Erythroblast (primary cell): ENCODE measurements at places on chromosomes 3 and 15.
A peak's percentile ranks its signal among the peaks of the same experiment; 100 is the strongest.

DNA sequence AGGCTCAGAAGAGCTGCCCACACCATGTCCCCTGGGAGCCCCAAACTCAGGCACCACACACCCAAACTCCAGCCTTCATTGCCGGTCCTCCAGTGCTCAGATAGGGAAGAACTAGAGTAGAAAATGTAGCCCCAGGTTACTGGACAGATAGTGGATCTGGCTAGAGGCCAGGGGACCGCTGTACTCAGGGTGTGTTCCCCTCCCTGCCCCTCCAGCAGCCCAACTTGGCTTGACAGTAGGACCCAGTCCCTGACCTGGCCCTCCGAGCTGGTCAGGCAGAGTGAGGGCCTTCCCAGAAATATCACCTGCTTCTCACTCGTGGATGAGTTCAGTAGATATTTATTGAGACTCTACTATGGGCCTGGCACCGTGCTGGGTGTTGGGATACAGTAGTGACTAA is 100.0 kb downstream of the CORO2B start:
- DNase-seq, result peak; percentile 22

DNA sequence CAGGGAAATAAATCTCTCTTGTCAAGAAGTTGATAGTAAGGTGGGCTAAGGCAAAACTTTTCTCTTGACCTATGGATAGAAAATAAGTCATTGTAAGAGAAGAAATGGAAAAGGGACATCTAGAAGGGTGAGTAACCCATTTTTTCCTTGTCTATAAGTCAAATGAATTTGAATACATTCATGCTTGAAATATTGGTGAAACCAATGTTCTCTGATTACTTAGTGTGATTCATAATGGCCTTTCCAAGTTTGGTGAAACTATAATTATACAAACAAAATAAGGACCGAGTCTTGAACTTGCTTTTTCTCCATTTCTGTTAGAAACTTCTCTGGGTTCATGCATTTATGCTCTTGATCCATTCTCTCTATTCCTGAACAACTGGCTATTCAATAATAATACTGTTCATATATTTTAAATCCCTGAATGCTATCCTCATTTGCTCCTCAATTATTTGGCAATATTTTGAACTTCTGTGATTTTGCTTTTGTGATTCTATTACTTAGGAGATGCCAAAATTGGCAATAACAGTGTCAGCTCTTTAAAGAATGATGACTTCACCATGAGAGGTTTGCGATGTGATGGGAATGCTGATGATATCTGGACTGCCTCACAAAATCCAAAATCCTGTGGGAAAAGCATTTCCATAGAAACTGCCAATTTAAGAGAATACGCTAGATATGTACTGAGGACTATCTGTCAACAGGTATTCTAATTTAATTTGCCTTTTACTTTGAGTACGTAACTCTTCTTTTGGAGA is 12.3 kb downstream of the P2RY12 start:
- DNase-seq, result no peak

DNA sequence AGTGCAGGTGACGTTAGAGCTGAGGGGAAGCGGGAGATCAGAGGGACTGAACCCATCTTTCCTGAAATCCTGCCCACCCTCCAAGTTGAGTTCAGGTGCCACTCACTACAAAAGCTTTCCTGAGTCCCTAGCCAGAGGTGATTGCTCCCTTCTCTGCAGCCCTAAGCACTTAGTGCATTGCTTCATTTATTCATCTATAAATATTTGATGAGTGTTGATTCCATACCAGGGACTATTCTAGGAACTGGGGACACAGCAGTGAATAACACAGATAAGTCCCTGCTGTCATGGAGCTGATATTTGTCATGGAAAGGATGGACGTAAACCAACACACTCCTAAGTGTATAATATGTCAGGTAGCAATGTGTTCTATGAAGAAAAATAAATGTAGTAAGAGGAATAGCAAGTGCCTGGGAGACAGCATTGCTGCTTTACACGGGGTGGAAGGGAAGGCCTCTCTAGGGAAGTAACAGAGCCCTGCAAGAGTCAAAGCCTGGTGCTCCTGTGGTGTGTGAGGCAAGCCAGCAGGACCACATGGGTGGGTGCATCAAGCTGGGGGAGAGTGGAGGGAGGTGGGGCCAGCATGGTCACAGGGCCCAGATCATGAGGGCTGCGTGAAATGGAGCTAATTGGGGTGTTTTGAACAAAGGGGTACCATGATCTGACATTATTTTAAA is 18.6 kb downstream of the ALPK3 start:
- no peak for DNase-seq

GRCh38 chr3:128187495-128187894 is 34.2 kb downstream of the EEFSEC start:
- no peak for DNase-seq

DNA sequence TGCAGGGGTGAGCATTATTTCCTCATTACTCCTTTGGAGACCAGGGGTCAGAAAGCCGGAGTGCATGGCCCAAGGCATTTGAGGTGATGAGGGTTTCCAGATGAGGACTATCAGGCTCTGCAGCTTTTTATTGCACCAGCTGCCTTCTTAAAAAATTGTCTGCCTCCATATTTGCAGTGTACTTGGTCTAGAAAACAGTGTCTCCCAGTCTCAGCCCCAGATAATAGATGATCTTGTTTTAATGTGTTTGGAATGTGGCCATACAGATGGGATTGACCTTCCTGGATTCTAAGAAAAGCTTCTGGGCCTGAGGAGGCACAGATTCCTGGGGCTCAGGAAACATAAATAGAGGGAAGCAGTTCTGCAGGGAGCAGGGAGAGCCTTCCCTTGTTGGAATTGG is 123.3 kb downstream of the GABRG3 start:
- no peak for DNase-seq

- no peak for DNase-seq
Observed at GRCh38 chr3:138438896-138439295, 4.5 kb downstream of the ESYT3 start.

GRCh38 chr3:97432914-97433313 is 331.6 kb upstream of the ARL6 start:
- DNase-seq, result no peak

DNA sequence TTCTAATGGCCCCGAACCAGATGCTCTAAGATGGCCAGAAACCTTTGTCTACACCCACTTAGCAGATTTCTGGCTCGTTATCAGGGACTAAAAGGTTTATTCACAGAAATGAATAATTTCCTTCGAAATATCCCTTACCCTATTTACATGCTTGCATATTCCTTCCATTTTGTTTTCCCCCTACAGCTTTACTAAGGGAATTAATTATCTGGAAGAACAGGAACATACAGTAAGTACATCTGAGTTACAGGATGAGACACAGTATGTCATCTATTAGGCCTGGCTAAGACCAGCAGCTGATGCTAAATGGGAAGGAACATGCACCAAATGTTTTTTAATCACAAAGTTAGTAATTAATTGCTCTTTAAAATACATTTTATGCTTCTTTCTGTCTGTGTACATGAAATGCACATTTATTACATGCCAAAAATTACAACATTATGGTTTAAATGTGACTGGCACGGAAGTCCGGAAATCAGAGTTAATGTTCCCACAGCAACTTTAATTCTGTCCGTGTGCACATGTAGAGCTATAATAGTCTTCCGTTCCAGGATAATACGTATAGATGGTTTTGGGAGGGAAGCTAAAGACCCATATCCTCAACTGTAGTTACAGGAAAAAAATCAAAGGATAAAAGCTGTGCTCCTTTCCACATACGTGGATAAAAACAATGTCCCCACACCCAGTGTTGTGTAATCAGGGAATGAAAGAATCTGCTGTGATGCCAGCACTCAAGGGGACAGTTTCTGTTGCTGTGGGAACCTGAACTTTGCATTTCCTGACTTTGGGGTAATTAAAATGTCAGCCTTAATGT is 82.0 kb downstream of the TIGIT start:
- DNase-seq, result no peak

DNA sequence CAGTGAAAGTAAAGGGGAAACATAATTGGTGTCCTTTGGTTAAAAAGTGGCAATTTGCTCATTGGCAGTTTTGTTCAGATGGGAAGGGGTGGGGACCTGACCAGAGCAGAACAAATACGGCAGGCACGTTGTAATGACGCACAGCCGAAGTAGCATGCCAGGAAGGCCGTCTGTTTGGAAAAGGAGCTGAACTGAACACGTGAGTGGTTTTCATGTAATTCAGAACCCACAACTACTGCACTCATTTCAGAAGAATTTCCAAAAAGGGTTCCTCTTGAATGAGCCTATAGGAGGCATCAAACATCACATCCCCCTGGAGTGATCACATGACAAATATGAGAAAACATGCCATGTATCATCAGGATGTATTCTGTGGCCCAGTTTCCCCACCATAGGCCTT is 42.9 kb upstream of the LMCD1 start:
- no peak for DNase-seq

DNA sequence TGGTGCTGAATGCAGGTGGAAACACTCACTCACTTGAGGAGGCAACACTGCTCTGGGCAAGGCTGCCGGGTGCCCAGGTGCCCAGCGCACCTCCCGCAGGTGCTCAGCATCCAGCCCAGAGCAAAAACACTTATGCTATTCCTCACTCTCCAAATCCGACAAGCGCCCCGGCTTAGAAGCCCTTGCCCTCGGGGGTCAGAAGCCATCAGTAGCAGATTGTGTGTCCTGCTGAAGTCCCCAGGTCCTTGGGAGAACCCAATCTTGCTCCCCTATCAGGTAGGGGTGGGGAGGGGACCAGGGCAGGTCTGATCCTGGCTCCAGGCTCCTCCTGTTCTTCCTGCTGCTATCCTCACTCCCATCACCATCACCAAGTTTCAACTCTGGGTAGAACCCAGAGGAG is 46.7 kb downstream of the TLE3 start:
- no peak for DNase-seq

GRCh38 chr15:81097890-81098280 is 36.2 kb upstream of the CFAP161 start:
- DNase-seq, result no peak

- DNase-seq, result no peak
Observed at GRCh38 chr3:158710601-158711000, 21.7 kb downstream of the RARRES1 start.

DNA sequence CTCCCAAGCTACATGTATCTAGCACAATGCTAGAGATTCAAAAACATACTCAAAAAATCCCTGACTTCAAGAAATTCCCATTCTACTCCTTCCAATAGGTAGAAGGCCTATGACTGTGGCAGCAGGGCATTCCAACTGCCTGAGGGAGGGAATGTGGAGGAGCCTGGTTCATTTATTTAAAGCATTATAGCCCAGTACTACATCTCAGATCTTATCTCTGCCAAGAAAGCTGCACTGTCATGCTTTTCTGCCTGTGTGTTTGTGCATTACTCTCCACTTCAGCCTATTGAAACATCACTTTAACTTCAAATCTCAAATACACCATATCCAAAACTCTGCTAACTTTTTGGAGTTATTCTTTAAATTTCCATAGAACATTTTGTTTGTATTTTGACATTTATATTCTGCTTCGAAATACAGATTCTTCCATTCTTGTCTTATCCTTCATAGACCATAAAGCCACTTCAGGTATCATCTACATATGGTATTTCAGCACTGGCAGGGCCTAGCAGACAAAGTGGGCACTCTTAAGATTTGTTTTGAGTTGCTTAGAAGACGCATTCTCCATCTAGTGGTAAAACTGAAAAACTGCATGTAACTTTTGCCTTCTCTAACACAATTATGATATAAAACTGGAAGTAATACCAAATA is 59.1 kb upstream of the NEDD4 start:
- peak; percentile 53 for DNase-seq

- no peak for DNase-seq
Observed at GRCh38 chr15:25879438-25879837, 16.3 kb upstream of the ATP10A start.

GRCh38 chr3:58679974-58680666 is 13.5 kb upstream of the FAM3D start:
- no peak for DNase-seq

GRCh38 chr3:180408654-180409053 is 193.3 kb upstream of the TTC14 start:
- DNase-seq, result no peak

- no peak for DNase-seq
Observed at GRCh38 chr3:131796558-131797198, 238.1 kb downstream of the CPNE4 start.
